Neural crest cell (in vitro differentiated cells): ENCODE measurements at places on chromosomes 3 and 15.

- DNase-seq: no peak
Observed at GRCh38 chr15:52658955-52659354, 20.2 kb downstream of the ATOSA start.

DNA sequence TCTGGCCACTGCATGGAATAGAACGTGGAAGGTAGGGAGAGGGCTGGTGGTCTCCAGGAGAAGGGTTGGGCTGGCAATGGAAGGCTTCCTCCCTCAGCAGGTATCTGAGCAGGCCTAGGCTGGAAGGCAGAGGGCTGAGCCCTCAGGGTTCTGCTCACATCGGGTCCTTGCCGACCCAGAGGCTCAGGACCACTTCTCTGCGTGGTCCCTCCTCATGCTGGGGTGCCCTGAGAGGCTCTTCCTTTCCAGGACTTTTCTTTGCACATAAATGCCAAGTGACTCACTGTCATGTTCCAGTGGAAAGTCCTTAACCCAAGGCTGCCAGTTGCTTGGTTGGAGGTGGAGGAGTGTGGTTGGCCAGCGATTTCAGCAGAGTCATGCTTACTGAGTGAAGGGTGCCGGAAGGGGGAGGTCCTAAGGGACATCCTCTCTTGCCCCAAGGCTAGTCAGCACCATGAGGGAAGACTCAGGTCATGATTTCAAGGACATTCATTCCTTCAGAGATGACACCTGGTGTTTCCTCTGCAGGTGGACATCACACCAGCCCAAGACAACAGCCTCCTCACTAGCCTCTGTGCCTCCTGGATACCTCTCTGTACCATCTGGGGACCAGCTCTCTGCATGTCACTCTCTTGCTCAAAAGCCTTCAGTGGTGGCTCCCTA lies 8.2 kb downstream of the SLC6A6 start:
- DNase-seq: no peak

- peak; percentile 16 for DNase-seq
Observed at GRCh38 chr3:198113206-198114053, 153.4 kb downstream of the LMLN start.

GRCh38 chr15:50256188-50257041 lies 9.1 kb downstream of the HDC start:
- DNase-seq: no peak

- no peak for DNase-seq
Observed at GRCh38 chr3:117523418-117523817, 813.8 kb downstream of the TUSC7 start.

GRCh38 chr3:107309312-107309711 lies 67.9 kb upstream of the CCDC54 start:
- DNase-seq: no peak

DNA sequence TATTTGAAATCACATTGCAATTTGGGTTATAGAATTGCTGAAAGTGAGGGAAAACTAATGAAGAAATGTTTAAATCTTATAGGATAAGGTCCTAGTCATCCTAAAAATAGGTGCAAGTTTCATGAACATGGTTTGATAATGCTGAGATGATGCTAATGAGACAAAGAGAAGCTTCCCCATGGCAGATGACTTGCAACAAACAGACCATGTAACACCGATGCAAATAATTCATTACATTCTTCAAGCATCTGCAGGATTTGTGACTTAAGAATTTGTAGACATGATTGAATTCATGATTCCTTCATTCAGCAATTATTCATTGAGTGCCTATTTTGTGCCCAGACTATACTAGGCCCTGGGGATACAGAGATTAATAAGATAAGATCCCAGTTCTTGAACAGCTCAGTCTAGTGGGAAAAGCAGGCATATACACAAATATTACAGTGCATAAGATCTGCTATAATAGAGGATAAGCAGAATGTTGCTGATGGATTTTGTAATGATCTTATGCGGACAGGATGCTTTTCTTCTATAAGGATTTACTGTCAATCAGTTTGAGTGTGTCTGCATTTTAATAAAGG lies 367.9 kb upstream of the GBE1 start:
- DNase-seq: no peak
